CD4-positive, alpha-beta T cell treated with Interleukin-4 for 1 hour (primary cell): ENCODE measurements at places on chromosomes 5 and 9.

- DNase-seq: no peak
Measured at GRCh38 chr5:10604975-10605374, 41.1 kb downstream of the ANKRD33B start.

DNA sequence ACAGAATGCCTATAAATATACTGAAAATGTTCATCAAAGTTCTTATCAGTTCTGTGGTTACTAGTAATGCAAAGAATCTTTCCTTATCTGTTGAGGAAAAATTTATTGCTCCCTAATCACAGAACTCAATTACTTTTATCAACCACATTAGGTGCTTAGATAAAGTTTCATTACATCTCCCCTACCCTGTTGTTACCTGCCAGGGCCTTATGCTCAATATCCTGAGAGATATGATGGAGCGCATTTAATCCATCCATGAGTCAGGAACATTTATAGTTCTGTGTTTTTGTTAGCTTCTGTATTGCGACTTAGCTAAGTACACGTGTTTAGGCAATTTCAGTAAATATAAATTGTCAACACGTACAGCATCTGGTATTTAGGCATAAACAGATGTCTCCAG lies 164.3 kb upstream of the ST8SIA4 start:
- no peak for DNase-seq

GRCh38 chr5:157516006-157516405 lies 56.0 kb downstream of the NIPAL4 start:
- DNase-seq: no peak

- DNase-seq: no peak
Measured at GRCh38 chr9:129021091-129021490, 7.0 kb downstream of the SH3GLB2 start.
